ENCODE measurements at places on chromosomes 11 and 22.

DNA sequence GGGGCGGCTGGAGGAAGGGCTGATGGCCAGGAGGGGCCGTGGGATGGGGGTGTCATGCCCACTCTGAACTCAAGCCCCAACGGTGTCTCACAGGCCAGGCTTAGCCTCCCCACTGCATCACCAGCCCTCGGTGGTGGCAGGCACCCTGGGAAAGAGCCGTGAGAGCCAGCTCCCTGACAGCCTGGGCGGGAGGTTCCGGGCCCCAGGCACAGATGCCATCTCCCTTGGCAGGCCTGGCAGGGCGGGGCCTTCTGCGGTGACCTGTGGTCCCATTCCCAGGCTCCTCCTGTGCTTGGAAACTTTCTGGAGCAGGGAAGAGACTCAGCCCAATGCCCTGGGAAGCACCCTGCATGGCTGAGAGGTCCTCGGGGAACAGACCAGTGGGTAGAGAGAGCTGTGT, 4.8 kb downstream of the PHLDA2 start:
- DNase-seq, result no peak

DNA sequence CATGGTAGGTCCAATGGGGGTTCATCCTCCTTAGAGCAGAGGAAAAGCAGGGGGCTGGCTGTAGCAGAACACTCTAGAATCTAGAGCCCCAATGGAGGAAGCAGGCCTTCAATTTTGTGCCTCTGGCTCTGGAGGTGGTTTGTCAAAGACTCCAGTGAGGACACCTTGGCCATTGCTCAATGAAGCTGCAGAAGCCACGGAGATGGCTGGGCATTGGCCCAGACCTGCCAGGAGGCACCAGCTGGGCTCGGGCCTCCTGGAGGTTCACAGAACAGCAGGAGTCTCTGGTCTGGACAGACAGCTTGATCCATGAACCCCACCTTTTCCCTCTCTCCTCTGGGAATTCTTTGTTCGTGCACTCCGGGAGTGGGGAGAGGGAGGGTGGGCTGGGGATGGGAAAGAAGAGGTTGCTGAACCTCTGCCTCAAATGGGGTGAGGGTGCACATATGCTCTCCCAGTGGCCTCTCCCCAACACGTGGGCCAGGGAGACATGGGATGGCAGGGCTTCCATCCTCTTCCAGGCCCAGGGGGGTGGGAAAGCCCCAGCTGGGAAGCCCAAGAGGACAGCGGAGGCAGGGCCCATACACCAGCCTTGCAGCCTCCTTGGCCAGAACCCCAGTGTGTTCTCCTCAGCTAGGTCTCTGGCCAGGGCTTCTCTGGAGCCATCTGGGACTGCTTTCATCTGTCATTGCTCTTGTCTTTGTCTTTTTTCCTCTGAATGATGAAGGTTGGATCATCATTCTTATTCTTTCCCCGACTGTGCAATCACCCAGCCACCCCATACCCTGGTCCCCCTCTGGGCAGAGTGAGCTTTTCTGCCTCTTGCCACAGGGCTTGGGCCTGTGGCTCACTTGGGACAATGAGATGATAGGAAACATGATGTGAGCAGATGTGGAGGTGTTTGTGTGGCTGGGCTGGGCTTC, 1019.4 kb downstream of the BRD1 start:
- DNase-seq, result no peak

DNA sequence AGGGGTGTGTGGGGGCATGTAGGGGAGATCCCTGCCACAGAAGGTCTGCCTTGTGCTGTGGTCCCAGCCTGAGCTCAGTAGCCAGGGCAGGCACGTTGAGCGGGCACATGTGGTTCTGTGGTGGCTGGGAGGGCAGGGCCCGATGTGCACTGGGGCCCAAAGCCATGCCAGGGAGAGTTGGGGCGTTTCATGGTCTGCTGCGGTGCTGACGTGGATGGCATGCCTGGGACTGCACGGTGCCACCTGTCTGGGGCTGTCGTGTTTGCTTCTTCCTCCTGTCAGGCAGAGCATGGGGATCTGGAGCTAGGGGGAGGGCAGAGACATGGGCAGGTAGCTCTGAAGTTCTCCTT, 19.3 kb downstream of the PPIL2 start:
- DNase-seq, result no peak

GRCh38 chr11:132623511-132623910, 908.8 kb downstream of the OPCML start:
- DNase-seq, result no peak

GRCh38 chr22:25045159-25045558, 92.6 kb downstream of the KIAA1671 start:
- no peak for DNase-seq

- no peak for DNase-seq
Measured at GRCh38 chr11:65577756-65578109, 1.9 kb downstream of the EHBP1L1 start.

GRCh38 chr11:114392735-114393667, 7.3 kb downstream of the C11orf71 start:
- no peak for DNase-seq

- DNase-seq, result no peak
Measured at GRCh38 chr11:73072935-73073481, 69.1 kb downstream of the FCHSD2 start.

DNA sequence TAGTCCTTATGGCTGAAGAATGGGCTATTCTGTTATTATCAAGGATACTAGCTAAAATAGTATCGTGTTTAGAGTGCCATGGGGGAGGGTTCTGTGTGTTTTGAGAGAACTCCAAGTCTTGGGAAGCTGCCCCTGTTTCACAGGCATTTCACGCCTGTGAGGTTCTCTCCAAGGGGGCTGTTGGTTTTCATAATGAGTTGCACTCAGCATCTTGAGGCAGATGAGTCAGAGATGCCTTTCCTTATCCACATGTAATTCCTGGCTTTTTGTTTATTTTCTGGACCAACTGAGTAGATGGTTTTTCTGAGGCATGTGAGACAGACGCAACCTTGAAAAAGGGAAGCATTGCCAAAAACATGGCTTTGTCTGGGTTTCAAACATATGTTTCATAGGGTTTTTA, 203.7 kb downstream of the ARHGAP42 start:
- no peak for DNase-seq

DNA sequence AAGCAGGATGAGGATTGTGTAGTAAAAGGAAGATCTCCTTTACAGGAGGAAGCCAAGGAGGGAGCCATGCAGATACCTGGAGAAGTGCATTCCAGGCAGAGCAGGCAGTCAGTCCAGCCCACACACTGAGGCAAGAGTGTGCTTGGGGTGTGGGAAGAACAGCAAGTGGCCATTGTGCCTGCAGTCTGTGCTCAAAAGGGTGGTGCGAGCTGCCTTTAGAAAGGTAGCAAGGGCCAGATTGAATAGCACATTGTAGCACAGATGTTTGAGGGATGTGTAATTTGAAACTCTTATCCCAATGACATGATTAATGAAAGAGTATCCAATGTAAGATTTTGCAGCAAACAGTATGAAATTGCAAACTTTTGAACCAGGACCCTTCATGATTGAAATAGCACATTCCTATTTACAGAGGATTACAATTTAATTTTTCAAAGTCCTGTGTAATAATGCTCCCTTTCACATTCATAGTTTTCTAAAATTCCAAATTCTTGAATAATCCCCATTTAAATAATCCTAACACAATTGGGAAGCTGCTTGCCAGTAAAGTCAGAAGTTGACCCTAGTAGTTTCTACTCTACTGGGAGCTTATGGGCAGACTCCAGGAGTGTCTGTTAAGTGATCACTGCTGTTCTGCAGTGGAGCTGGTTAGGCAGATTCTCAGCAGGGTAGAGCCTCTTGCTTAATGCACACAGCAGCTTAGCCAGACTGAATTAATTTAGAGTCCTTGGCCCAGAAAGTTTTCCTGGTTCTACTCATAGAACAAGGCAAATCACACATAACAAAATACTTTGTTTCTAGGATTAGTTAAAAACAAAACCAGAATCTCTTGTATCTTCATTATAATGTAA, 78.1 kb downstream of the CYB5R2 start:
- no peak for DNase-seq

DNA sequence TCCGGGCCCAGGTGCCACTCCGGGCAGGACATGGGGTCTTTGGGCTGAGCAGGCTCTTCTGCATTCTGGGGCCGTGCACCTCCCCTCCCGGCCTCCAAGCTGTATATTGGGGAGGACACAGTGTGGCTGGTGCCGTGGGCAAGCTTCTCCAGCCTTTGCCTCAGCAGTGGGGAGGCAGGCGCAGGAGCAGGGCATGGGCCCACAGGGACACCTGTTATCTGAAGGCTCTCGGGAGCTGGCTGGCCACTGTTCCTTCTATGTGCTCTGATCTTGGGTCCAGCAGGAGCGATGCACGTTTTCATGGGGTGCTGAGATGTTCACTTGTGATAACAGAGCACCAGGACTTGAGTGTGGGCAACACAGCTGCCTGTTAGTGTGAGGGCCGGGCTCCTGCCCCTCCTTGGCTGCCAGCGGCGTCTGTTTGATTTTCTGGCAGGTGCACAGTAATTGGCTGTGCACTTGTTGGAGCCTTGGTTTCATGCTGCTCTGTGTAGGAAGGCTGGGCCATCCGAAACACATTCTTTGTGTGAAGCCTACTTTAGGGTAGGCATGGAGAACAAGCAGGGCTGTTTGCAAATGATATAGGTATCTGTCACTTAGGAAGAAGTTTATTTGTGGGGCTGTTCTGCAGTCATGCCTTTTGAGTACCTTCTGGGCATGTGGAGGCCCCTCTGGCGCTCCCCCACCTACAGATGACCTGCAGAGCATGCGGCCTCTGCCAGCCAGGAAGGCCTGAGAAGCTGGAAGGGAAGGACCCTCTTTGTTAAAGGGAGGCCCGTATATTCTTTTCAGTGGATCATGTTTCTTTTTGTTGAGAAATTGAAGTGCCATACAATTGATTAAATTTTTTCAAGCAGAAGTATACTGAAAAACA, 201.5 kb downstream of the TBC1D22A start:
- no peak for DNase-seq

- DNase-seq, result no peak
Measured at GRCh38 chr22:22693531-22693884, 49.1 kb downstream of the GGTLC2 start.

GRCh38 chr11:32886180-32886579, 6.4 kb upstream of the QSER1 start:
- DNase-seq, result no peak

GRCh38 chr11:6604790-6605189, 1.2 kb downstream of the ILK start:
- no peak for DNase-seq

DNA sequence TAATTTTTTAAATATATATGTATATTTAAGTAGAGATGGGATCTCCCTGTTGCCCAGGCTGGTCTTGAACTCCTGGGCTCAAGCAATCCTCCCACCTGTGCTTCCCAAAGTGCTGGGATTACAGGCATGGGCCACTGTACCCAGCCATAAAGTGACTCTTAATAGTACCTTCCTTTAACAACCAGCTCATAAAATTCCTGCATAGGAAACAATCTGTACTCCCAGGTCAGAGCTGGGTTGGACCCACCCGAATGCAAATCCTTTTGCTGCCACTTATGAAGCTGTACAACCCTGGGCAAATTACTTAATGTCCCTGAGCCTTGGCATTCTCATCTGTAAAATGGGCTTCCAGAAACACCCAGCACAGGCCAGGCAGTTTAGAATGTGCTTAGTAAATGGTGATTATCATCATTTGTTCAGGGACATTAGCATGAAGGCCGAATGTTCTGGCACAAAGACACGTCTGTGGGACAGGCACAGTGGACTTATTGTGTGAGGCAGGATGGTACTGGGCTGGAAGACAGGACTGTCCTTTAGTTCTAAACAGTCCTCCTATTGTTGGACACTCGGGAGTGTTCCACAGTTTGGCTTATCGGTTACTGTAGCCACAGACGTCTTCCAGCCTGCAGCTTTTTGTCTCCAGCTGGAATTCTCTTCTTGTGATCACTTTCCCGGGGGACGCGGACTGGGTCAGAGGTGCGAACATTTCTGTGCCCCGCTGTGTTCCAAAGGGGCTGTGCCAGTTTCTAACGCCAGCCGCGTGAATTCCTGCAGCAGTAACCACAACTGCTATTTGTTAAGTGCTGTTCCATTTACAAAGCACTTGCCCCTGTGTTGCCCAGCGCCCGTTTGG, 6.0 kb downstream of the PDXP start:
- DNase-seq, result no peak

GRCh38 chr11:124320097-124320496, at the start of gene OR8D2:
TSS of gene OR8D2 (minus strand) at chr11:124320197. CDS start at chr11:124320197, 0 bp downstream.
- DNase-seq, result no peak

DNA sequence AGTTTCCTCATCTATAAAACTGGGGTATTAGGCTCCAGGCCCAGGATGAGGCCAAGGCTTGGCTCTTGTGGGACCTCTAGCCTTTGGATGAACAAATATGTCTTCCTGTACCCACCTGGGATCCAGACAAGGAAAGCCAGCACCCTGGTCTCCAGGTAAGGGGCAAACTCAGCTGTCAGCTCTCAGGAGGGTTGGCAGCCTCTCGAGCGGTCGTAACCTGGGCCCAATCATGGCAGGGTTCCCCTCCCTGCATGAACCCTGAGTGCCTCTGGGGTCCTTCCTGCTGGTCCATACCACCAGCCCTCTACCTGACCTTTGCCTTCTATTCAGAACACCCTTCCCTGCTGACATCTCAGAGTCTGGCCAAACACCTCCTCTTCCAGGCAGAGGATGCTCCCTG, 19.6 kb downstream of the SLC22A12 start:
- DNase-seq, result no peak

DNA sequence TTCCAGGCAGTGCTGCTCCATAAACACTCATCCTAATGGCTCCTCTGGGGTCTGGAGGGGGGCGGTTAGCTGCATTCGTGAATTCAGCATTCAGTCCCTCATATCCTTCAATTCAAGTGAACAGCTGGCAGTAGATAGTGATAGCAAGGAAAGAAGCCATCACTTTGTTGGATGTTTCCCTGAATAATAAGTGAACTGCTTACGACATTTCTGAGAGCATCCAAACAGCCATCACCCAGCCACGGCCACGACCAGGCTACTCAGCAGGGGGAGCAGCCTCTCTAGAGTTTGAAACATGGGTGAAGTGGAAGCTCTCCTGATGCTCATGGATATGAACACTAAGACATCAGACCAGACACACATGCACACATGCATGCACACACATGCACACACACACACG, 163.6 kb downstream of the NTM start:
- no peak for DNase-seq

GRCh38 chr22:32987081-32987631, 71.0 kb downstream of the SYN3 start:
- no peak for DNase-seq

- no peak for DNase-seq
Measured at GRCh38 chr11:7936615-7937014, 4.9 kb downstream of the OR10A3 start.

All from forelimb muscle (tissue), 1 donor.